ENCODE measurements at places on chromosomes 7 and 10.

- no peak for DNase-seq
Measured at GRCh38 chr10:21961847-21962246, 41.7 kb downstream of the DNAJC1 start.

DNA sequence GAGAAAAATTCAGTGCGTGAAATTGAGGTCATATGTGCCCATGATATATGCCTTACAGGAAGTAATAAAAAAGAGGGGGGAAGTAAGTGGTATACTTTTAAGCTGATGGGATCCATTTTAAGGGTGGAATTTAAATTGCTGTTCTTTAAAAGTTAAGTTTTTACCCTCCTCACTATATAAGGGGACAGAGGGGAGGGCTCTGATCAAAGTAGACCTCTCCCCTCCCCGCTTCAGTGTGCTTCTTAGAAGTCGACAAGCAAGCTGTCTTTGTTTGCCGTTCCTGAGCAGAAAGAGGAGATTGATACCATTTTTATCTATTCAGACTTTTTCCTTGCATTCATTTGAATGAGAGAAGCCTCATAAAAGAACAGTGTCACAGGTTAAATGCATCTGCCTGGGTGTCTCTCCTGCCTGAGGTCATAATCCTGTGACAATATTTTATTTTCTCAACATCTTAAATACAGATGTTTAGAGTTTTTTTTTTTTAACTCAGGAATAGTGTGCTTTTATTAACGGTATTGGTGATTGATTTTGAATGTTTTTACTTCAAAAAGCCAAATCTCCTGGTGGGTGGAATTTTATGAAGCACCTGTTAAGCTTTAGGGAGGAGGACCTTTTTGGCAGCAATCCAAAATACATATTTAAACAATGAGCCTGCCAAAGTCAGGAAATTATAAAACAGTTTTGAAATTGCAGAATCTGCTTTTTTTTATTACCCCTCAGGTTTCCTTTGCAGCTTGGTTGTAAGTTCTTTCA lies 141.7 kb downstream of the KAT6B start:
- DNase-seq, result no peak

- no peak for DNase-seq
Measured at GRCh38 chr10:45495438-45496152, 121.6 kb downstream of the ALOX5 start.

DNA sequence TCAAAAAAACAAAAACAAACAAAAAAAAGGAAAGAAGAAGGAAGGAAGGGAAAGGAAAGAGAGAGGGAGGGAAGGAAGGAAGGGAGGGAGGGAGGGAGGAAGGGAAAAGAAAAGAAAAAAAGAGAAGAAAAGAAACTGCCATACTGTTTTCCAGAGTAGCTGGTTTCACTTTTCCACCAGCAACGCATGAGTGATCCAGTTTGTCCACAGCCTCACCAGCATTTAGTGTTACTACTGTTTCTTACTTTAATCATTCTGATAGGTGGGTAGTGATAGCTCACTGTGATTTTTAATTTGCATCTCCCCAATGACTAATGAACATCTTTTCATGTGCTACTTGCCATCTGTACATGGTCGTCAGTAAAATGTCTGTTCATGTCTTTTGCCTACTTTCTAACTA lies 9.6 kb downstream of the GSTK1 start:
- no peak for DNase-seq

GRCh38 chr7:42883950-42884349 lies 27.9 kb downstream of the C7orf25 start:
- DNase-seq, result no peak

- DNase-seq, result no peak
Measured at GRCh38 chr10:48623607-48624132, 18.8 kb upstream of the ARHGAP22 start.

GRCh38 chr7:140831724-140832123 lies 93.0 kb downstream of the BRAF start:
- no peak for DNase-seq

DNA sequence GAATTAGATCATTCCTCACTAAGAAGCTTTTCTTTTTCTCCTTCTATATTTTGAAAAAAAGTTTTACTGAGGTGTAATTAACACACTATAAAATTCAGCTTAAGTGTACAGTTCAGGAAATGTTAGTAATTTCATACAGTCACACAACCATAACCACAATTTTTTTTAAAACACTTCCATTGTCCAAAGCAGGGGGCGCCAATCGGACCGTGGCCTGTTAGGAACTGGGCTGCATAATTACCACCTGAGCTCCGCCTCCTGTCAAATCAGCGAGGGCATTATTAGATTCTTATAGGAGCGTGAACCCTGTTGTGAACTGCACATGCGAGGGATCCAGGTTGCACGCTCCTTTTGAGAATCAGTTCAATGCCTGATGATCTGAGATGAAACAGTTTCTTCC lies 427.1 kb downstream of the TFEC start:
- DNase-seq, result no peak

DNA sequence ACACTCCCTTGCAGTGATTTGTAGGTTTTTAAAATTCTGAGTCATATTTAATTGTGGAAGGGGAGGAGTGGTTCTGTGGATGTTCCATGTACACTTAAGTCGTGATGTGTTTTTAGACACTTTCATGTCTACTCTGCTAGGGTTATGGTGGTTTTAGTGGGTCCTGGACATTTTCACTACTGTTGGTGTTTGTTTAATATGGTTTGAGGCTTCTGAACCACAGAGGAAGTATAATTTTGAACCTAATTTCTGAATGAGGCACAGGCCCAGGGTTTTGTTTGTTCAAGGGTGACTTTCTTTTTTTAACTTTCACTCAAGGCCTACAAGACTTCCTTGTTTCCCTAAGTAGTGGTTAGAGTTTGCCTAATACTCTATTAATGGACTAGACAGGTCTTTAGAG lies 13.3 kb downstream of the SLC26A5 start:
- DNase-seq, result no peak

DNA sequence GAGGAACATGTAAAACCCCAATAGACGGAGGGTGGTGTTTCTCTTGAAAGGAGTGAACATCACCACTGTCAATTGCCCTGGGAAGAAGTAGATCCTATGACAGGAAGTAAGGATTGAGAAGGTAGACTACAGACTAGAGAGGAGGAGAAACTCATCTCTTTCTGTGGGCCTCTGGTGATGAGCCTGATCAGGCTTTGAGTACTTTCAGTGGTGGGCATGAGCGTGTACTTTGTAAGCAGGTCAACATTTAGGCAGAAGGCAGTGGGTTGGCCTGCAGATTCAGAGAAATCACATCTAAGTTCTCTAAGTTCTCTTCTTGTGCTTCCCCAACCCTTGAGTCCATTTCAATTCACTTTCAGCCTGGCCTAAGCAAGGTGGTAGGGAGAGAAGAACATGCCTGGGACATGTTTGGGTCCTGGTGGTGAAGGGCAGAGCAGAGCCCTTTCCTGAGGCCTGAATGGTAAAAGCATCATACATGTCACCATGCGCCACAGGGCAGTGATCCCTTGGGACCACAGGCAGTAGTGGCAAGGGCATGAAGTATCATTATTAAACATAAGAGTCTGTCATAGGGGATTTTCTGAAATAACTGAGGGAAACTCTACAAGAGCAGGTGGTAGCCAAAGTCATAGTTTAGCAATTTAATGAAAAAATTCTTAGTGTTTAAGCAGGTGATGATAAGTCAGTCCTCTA lies 56.4 kb upstream of the ANKRD1 start:
- no peak for DNase-seq

GRCh38 chr10:34156781-34157425 lies 658.2 kb downstream of the PARD3 start:
- DNase-seq, result no peak

DNA sequence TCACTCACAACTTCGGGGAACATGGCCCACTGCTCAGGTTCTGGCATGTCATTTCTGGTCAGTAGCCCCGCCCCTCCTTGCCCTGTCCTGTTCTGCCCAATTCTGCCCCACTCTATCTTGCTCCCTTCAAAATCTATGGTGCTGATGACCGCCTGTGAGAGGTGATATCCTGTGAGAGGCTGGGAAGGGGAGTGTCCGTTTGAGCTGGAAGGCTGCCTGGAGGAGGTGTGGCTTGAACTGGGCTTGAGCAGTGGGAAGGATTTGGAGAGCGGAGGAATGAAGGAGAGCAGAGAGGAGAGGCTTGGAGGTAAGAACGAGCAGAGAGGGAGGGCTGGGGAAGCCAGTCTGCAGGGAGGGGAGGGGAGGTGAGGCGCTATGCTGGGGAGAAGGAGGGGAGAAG lies 145.3 kb downstream of the RPS24 start:
- DNase-seq, result no peak

DNA sequence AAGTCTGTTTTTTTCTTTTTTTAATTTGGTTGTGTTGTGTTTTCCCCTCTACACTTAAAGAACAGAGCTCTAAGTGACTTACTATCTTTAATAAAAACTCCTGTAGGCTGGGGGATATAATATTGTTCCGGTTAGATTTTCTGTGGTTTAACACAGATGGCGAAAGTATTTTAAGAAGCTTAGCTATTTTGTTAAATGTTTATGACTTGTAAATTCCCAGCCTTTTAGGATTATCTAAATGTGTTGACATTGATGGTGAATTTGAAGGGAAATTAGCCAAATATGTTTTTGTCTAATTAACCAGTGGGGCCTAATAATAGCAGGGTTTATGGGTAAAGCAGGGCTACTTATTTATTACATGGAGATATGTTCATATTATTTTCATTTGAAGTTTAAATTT lies 538.5 kb downstream of the INHBA start:
- DNase-seq, result no peak

DNA sequence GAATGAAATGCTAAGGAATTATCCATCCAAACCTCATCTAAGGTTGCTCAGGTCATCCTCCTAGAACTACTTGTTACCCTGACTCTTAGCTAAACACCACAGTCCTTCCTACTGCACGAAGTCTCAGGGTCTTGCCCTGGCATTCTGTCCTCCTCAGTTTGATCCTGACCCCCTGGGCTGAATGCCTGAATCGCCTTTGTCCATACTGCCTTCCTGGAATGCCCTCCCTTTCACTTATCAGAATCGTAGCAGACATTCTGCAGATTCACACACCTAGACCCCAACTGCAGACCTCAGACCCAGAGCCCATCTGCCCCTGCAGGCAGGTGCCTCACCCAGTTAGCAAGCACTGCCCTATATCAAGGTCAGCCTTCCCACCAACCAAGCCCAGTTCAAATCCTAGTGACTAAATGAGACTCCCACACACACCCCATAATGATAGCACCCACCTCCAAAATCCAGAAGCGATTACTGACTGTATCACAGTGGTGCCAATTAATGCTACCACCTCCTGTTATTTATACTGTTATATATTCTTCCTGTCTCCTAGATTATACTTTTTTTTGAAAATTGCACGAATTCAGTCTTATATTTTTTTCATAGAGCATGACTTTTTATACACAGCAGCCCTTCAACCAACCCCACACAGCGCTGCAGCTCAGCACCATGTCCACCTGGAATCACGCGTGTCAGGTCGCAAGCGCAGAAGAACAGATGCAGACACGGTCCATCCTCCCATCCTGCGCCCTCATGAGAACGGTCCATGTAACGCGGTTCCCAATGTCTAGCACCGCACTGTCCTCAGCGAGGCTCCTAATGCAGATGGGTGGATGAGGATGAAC lies 3.7 kb downstream of the PARD3 start:
- DNase-seq, result no peak

DNA sequence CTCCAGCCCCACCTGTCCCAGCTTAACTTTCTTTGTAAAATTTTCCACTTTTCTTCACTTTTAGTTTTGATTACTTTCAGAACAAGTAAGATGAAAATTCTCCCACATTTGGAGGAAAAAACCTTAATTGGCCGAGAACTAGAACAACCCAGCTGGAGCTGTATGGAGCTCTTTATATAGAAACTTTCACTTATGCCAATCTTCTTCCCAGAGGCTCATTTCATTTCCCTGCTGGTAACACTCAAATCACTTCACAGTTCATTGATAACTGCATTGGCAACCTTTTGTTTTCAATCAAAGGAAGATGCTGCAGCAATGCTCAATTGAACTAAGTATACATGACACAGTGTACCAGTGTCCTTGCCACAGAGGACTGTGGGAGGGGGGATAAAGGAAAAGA lies 176.2 kb upstream of the NOBOX start:
- no peak for DNase-seq

GRCh38 chr7:73671857-73672445 lies 4.3 kb downstream of the VPS37D start:
- DNase-seq, result no peak

DNA sequence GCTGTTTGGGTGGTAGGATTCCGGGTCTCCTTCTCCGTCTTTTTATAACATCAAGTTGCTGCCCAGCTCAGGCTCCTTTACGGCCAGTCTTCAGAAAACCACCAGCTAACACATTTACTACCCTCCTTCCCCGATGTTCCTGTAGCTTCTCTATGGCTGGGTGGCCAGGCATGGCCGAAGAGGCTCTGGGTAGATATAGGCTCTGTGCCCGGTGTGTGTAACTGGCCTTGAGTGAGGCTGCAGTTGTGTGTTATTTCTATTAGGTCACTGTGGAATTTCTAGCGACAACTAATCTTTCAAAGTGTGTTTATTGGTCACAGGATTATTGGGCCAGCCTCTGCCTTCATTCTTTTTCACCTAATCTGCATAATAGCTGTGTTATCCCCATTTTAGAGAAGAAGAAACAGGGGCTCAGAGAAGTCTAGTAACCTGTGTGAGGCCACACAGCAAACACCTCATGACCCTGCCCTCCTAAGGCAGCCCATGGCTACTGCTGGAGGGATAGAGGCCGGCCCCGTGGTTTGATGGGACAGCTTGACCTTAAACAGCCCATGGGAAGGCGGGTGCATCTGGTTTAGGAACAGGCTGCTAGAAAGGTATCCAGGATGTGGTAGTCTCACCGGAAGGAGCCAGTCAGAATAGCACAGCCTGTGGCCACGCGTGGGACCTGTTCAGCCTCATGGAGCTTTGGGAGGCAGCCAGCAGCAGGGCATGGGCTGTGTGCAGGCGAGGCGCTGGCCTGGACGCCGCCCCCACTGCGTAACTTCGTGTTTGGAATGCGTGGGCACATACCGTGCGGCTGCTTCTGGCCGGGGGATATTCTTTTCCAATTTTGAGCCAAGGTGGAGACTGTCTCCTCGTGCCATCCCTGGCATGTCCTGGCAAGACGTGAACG lies 29.7 kb downstream of the HTRA1 start:
- DNase-seq, result peak; percentile 43

- DNase-seq, result no peak
Measured at GRCh38 chr10:122128357-122128756, 139.4 kb downstream of the TACC2 start.

DNA sequence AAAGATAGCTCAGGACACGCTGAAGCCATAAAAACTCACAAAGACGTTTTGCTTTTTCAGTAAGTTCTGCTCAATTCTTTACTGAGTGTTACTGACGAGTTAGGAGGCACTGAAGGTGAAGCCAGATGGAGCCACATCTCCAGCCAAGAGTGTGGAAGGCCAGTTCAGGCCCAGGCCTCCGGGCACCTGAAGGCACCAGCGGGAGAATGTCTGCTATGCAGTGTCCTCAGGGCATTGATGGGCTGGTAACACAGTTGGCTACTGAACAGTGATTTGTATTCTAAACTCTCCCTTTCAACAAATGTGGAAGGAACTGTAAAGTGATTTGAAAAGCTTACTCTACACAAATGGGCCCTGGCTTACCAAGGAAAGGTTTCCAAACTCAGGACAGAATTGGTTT lies 64.8 kb upstream of the SVIL start:
- no peak for DNase-seq

DNA sequence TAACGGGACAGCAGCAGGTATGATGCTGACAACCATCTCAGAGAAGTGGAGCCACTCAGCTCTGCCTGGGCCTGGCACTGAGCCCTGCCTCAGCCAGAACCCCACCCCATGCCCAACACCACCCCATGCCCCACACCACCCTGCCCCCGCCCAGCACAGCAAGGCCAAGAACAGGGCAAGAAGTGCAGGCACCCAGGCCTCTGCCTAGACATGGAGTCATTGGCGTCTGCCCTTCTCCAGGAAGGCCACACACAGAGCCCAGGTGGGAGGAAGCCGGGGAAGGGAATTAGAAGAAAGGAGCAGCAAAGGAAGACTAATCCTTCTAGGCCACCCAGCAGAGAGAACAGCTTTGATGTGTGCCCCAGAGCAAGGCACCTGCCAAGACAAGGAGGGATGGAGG lies 18.9 kb downstream of the CAMK2G start:
- no peak for DNase-seq

Data from activated T-cell treated with anti-CD3 and anti-CD28 coated beads, Interleukin-2, amount 50 U/mL, for 24 hours (primary cell).